Spinal cord (tissue), 10 donors: ENCODE measurements at places on chromosomes 13 and 19. TPM values are rescaled to one million over a fixed set of nuclear protein-coding genes. Genes with fewer than 3 reads are reported as not detected.
A peak's percentile ranks its signal among the peaks of the same experiment; 100 is the strongest.

The OR7A5 gene
- total RNA-seq: 0.39 TPM

The ELF1 gene
- 40.7 TPM for total RNA-seq

The B3GNT3 gene
- total RNA-seq: not detected

The ZNF253 gene
- 27.2 TPM for total RNA-seq

The ZNF865 gene
- 1.4 TPM for total RNA-seq

The URI1 gene
- total RNA-seq: 77.5 TPM

The KIR2DL1 gene
- not detected for total RNA-seq

GRCh38 chr19:41095703-41096102, 7.5 kb downstream of the CYP2A13 start:
- H3K27me3 ChIP-seq: no peaks in the 10 kb centered on the region
- H3K27ac ChIP-seq: no peak overlapping the region
- no peaks in the 10 kb centered on the region for H3K36me3 ChIP-seq
- no peak for DNase-seq
- no peak overlapping the region for H3K4me3 ChIP-seq

GRCh38 chr19:1852581-1853128, 4.4 kb upstream of the REXO1 start:
- no peaks in the 10 kb centered on the region for H3K27me3 ChIP-seq
- H3K4me1 ChIP-seq: peaks cover 63% of the 10 kb centered on the region
- H3K4me3 ChIP-seq: no peak overlapping the region
- peaks cover 31% of the 10 kb centered on the region for H3K36me3 ChIP-seq

DNA sequence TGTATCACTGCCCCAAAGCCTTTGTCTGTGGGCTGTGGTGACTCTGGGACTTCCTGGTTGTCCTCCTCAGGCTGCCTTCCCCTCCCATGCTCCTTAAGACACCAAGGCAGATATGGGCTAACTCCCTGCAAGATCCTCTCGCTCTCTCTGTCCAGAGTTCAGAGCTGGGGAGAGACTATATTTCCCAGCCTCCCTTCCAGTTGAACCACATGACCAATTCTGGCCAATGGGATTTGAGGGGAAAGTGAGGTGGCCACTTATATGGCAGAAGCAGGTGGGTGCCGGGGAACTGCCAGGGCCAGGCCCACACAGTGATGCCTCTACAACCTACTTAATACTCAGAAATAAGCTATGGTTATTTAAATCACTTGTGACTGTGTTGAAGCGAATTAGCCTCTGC, 16.2 kb upstream of the ANGPTL8 start:
- H3K27me3 ChIP-seq: no peaks in the 10 kb centered on the region
- DNase-seq: no peak
- no peak overlapping the region for H3K4me3 ChIP-seq
- no peaks in the 10 kb centered on the region for H3K4me1 ChIP-seq
- H3K27ac ChIP-seq: no peak overlapping the region

DNA sequence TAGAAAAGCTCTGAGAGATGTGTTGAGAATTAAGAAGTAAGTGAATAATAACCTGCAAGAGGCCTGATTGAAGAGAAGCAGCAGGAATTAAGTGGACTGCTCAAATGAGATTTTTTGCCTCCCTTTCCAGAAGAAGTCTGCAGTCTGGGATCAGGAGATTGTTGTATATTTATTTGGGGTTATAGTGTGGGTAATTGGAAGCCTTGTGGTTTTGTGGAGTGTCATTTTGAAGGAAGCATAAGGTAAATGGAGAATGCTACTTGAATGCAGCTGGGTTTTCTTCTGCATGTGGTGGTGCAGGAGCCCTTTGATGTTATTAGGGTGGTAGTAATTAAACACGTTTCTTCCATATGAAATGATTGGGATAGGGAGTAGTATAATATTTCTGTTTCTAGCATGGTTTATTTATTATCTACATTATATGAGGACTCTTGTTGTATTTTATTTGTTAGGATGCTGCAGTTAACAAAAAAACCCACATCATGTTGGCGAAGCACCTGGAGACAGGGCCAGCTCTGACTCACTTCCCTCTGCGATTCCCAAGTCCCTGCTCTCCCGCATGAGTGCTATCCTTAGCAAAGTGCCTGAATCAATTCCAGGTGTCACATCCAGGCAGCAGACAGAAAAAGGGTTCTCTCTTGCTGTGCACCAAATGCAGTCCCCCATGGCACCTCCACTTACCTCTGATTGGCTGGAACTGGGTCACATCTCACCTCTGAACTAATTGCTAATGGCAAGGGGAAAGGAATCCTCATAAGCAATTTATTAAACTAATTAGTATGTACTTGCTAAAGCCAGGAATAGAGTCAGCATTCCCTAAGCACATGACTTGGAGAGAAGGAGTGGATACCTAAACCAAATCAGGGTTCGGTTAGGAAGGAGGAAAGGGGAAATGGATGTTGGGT, 54.8 kb downstream of the DGKH start:
- no peaks in the 10 kb centered on the region for H3K27me3 ChIP-seq
- H3K4me3 ChIP-seq: no peak overlapping the region
- H3K27ac ChIP-seq: no peak overlapping the region
- H3K36me3 ChIP-seq: no peaks in the 10 kb centered on the region
- DNase-seq: no peak
- H3K4me1 ChIP-seq: peaks cover 4% of the 10 kb centered on the region

DNA sequence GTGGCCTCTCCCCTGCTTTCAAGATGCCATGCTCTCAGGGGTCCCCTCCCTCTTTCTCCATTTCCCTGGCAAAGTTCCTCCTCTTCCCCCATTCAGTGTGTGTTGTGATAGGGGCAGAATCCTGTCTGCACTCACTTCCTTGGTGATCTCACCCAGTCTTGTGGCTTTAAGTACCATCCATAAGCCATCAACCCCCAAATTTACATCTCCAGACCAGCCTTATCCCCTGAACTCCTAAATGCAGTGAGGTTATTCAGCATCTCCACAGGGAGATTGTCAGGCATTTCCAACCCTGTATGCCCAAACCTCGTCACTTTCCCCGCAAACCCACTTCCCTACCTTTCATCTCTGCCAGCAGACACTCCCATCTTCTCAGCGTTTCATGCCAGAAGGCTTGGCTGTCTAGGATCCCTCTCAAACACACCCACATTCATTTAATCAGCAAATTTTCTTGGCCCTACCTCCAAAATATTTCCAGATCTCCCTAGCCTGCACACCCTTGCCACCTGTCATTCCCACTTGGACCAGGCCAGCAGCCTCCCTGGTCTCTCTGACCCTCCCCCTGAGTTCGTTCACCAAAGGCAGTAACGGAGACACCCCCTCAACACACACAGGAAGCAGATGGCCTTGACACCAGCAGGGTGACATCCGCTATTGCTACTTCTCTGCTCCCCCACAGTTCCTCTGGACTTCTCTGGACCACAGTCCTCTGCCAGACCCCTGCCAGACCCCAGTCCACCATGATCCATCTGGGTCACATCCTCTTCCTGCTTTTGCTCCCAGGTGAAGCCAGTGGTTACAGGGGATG, at the start of gene HCST:
Gene HCST, plus strand, starts transcription at position 676 of the 808 bp plus-strand sequence. Its CDS starts 65 bp downstream, at position 741.
- peak within 1 kb of the TSS; percentile 88 for H3K27ac ChIP-seq
- no peak within 1 kb of the TSS for H3K4me3 ChIP-seq
- no peak for DNase-seq
- peaks cover 4% of the 10 kb centered on the region for H3K27me3 ChIP-seq
- peaks cover 47% of the 10 kb centered on the region for H3K4me1 ChIP-seq

DNA sequence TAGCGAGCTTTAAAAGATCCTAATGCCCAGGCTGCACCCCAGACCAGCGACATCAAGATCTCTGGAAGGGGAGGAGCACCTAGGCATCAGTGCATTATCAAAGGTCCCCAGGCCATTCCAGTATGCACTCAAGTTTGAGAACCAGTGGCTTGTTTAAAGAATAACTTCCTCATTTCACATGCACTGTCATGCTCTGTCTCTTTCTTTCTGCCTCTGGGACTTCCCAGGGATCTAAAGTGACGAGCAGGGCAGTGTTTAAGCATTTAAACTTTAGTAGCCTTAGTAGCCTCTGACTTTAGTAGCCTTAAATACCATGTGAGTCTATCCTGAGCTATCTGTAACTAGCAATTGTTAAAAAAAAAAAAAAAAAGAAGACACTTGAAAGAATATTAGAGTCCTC, 8.9 kb upstream of the FARP1 start:
- H3K36me3 ChIP-seq: no peaks in the 10 kb centered on the region
- no peak for DNase-seq
- H3K27me3 ChIP-seq: no peaks in the 10 kb centered on the region
- no peak overlapping the region for H3K4me3 ChIP-seq
- H3K4me1 ChIP-seq: no peaks in the 10 kb centered on the region

- H3K27ac ChIP-seq: no peak overlapping the region
- H3K27me3 ChIP-seq: no peaks in the 10 kb centered on the region
- peaks cover 36% of the 10 kb centered on the region for H3K4me1 ChIP-seq
- DNase-seq: no peak
Observed at GRCh38 chr13:29587645-29588044, 7.8 kb downstream of the SLC7A1 start.

- no peak overlapping the region for H3K4me3 ChIP-seq
- DNase-seq: no peak
Observed at GRCh38 chr13:93964146-93964512, 515.4 kb downstream of the DCT start.

DNA sequence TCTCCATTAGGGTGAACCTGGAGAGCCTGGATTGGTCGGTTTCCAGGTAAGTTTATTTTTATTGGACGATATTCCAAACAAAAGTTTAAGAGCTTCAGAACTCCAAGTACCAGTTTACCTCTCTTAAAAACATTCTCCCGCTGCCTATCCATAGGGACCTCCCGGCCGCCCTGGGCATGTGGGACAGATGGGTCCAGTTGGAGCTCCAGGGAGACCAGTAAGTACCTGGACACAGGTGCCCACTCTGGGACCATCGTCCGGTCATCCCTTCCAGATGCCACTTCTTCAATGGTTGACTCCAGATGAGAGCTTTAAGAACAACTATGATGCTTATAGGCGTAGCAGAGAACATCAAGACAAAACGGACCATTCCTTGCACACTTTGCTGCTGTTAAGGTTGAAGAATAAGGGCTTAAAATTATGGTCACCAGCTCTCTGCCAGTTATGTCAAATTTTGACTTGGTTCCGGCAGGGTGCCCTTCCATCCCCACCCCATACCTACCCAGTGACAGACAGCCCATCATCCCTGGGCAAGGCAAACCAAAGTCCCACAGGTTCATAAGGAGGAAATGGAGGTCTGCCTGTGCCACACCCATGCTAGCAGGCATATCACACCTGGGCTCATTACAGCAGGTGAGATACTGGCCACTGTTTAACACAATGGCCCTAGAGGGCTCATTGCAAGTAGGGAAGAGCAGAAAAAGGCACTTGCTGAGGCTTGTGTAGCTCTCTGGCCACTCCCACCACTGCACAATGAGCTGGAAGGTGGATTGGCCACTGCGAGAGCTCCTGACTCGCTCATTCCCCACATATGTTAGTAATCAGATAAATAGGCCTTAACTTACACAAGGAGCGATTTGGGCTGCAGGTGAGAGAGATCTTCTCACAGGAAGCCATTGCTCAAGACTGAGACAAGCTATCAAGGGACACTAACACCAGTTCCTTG, 123.6 kb downstream of the COL4A2 start:
- H3K27ac ChIP-seq: no peak overlapping the region
- peaks cover 5% of the 10 kb centered on the region for H3K36me3 ChIP-seq
- no peaks in the 10 kb centered on the region for H3K27me3 ChIP-seq
- H3K4me1 ChIP-seq: peaks cover 6% of the 10 kb centered on the region
- H3K4me3 ChIP-seq: no peak overlapping the region

GRCh38 chr19:4575267-4576015, 16.0 kb upstream of the SEMA6B start:
- H3K36me3 ChIP-seq: peaks cover 17% of the 10 kb centered on the region
- no peak overlapping the region for H3K27ac ChIP-seq
- H3K27me3 ChIP-seq: peaks cover 6% of the 10 kb centered on the region
- no peak for DNase-seq

- no peak overlapping the region for H3K27ac ChIP-seq
- H3K4me3 ChIP-seq: no peak overlapping the region
- H3K27me3 ChIP-seq: no peaks in the 10 kb centered on the region
- H3K4me1 ChIP-seq: peaks cover 18% of the 10 kb centered on the region
Observed at GRCh38 chr19:42032431-42032830, 37.6 kb downstream of the GRIK5 start.

DNA sequence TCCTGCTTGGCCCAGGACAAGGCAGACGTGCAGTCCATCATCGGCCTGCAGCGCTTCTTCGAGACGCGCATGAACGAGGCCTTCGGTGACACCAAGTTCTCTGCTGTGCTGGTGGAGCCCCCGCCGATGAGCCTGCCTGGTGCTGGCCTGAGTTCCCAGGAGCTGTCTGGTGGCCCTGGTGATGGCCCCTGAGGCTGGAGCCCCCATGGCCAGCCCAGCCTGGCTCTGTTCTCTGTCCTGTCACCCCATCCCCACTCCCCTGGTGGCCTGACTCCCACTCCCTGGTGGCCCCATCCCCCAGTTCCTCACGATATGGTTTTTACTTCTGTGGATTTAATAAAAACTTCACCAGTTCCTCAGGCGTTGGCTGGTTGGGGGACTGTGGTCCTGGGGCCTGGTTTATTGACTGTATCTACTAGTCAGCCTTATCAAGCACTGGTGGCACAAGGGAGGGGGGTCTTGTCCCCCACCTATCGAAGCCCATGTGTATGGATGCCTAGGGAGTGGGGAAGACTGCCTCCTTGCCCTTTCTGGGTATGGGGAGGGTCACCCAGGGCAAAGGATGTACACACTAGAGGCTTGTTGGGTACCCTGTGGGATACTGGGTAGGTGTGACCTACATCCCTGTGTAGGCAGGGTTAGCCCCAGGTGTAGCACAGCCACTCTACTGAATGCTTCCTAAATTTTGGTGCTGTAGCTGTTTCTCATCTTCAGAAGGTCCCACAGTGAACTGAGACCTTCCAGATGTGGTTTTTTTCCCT, 4.4 kb downstream of the CHMP2A start:
- H3K27ac ChIP-seq: no peak overlapping the region
- peaks cover 35% of the 10 kb centered on the region for H3K4me1 ChIP-seq
- no peak for DNase-seq
- no peaks in the 10 kb centered on the region for H3K27me3 ChIP-seq

GRCh38 chr13:84894749-84895148, 904.5 kb downstream of the SLITRK6 start:
- DNase-seq: no peak
- no peak overlapping the region for H3K4me3 ChIP-seq
- no peaks in the 10 kb centered on the region for H3K36me3 ChIP-seq
- no peak overlapping the region for H3K27ac ChIP-seq
- no peaks in the 10 kb centered on the region for H3K4me1 ChIP-seq

GRCh38 chr13:111401151-111401550, 80.7 kb downstream of the TEX29 start:
- H3K4me1 ChIP-seq: no peaks in the 10 kb centered on the region
- DNase-seq: no peak
- no peaks in the 10 kb centered on the region for H3K27me3 ChIP-seq
- no peak overlapping the region for H3K27ac ChIP-seq
- no peak overlapping the region for H3K4me3 ChIP-seq

DNA sequence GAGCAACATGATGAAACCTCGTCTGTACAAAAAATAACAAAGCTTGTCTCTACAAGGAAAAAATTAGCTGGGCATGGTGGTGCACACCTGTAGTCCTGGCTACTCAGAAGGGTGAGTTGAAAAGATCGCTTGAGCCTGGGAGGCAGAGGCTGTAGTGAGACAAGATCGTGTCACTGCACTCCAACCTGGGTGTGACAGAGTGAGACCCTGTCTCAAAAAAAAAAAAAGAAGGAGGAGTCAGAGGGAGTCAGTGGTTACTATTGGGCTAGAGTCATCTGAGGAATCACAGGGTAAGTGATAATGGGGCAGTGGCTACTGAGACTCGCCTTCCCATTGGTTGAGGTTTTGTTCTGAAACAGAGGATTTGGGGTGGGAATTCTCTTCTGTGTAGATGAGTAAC, 1.9 kb upstream of the GPI start:
- no peaks in the 10 kb centered on the region for H3K27me3 ChIP-seq
- peaks cover 53% of the 10 kb centered on the region for H3K4me1 ChIP-seq
- H3K4me3 ChIP-seq: no peak overlapping the region
- H3K27ac ChIP-seq: no peak overlapping the region
